Thyroid gland (tissue), 4 donors: ENCODE measurements at places on chromosomes 1 and 21. TPM values are rescaled to one million over a fixed set of nuclear protein-coding genes. Genes with fewer than 3 reads are reported as not detected.

The DEGS1 gene
- 138 TPM for total RNA-seq

The RPE65 gene
- not detected for total RNA-seq

The LRRC38 gene
- total RNA-seq: not detected

DNA sequence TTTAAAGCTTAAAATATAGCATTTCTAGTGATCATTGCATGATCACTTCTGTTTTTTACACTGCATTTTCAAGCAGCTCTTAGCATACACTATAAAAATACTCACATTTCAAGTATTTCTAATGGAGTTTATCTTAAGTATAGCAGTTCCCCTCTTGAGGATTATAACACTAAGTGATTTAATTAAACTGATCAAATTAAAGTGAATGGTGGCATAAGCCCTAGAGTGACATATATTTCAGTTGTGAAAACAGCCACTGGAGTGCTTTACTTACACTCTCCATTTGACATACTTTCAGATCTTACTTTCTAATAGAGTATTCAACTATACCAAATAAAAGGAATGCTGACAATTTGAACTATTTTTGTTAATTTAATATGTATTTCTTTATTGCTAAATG is 623.3 kb upstream of the TMPRSS15 start:
- no peak for DNase-seq
- no peaks in the 10 kb centered on the region for H3K36me3 ChIP-seq
- H3K4me1 ChIP-seq: no peaks in the 10 kb centered on the region

- no peaks in the 10 kb centered on the region for H3K27me3 ChIP-seq
- no peak for DNase-seq
- H3K4me1 ChIP-seq: no peaks in the 10 kb centered on the region
- H3K27ac ChIP-seq: no peak overlapping the region
- H3K4me3 ChIP-seq: no peak overlapping the region
Measured at GRCh38 chr1:44576456-44577150, 97.7 kb downstream of the TMEM53 start.

GRCh38 chr1:239657291-239657690 is 270.9 kb downstream of the CHRM3 start:
- H3K27me3 ChIP-seq: no peaks in the 10 kb centered on the region
- H3K27ac ChIP-seq: no peak overlapping the region
- no peak overlapping the region for H3K4me3 ChIP-seq
- no peaks in the 10 kb centered on the region for H3K4me1 ChIP-seq

- no peak overlapping the region for H3K4me3 ChIP-seq
- no peaks in the 10 kb centered on the region for H3K36me3 ChIP-seq
- no peak overlapping the region for H3K27ac ChIP-seq
- no peak for DNase-seq
Measured at GRCh38 chr1:109761227-109762038, 2.3 kb downstream of the EPS8L3 start.

GRCh38 chr1:203046984-203047630 is 20.8 kb downstream of the PPFIA4 start:
- H3K36me3 ChIP-seq: no peaks in the 10 kb centered on the region
- no peak overlapping the region for H3K4me3 ChIP-seq
- H3K4me1 ChIP-seq: no peaks in the 10 kb centered on the region
- DNase-seq: no peak
- H3K27ac ChIP-seq: no peak overlapping the region

DNA sequence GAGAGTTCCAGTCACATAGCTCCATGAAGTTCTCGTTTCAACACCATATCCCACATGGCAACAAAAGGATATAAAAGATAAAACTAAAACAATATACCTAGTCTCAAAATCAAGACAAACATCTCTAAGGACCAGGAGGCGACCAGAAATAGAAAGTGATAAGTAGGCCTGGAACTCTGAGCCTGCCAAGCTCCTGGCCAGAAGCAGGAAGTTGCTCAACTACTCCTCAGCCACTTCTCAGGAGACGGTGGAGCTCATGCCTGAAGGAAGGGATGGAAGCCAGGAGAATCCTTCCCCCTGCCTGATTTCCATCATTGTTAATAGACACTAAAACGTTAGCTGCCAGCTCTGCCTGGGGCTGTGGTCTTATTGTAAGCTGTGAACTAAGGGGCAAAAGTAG is 94.7 kb downstream of the DISP1 start:
- no peak overlapping the region for H3K27ac ChIP-seq
- DNase-seq: peak; percentile 24
- H3K27me3 ChIP-seq: no peaks in the 10 kb centered on the region
- no peaks in the 10 kb centered on the region for H3K4me1 ChIP-seq

DNA sequence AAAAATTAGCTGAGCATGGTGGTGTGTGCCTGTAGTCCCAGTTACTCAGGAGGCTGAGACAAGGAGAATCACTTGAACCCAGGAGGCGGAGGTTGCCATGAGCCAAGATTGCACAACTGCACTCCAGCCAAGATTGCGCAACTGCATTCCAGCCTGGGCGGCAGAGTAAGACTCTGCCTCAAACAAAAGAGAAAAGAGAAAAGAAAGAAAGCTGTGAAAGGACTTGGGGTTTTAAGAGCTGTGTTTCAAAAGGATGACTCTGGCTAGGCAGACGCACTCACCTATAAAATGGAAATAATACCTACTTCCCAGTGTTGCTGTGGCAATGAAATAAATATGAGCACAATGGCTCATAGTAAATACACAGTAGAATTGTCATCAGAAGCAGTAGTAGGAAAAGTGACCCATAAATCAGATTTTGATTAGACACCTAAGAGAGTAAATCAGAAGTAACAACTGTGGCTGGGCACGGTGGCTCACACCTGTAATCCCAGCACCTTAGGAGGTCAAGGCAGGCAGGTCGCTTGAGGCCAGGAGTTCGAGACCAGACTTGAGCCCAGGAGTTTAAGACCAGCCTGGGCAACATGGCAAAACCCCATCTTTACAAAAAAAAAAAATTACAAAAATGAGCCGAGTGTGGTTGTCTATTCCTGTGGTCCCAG is 45.9 kb upstream of the PUM1 start:
- H3K36me3 ChIP-seq: no peaks in the 10 kb centered on the region
- H3K4me3 ChIP-seq: no peak overlapping the region

- H3K4me3 ChIP-seq: no peak overlapping the region
- DNase-seq: no peak
- H3K27me3 ChIP-seq: no peaks in the 10 kb centered on the region
Measured at GRCh38 chr1:221521686-221522085, 220.2 kb downstream of the DUSP10 start.

- no peaks in the 10 kb centered on the region for H3K36me3 ChIP-seq
- H3K27me3 ChIP-seq: no peaks in the 10 kb centered on the region
- no peaks in the 10 kb centered on the region for H3K4me1 ChIP-seq
- no peak overlapping the region for H3K4me3 ChIP-seq
Measured at GRCh38 chr1:183936009-183936408, 101.5 kb downstream of the COLGALT2 start.

- no peaks in the 10 kb centered on the region for H3K36me3 ChIP-seq
- DNase-seq: no peak
- peak overlapping the region; percentile 85 for H3K27ac ChIP-seq
- no peaks in the 10 kb centered on the region for H3K27me3 ChIP-seq
- H3K4me1 ChIP-seq: peaks cover 61% of the 10 kb centered on the region
- no peak overlapping the region for H3K4me3 ChIP-seq
Measured at GRCh38 chr1:28172713-28173150, 3.8 kb downstream of the PTAFR start.
